HuH-7.5 (cell line): ENCODE measurements at places on chromosomes 1 and 21.

- no peak for DNase-seq
These were observed 6.1 kb downstream of the STX6 start for GRCh38 chr1:181016563-181016962.

- DNase-seq = no peak
These were observed 273.0 kb upstream of the NFIA start for GRCh38 chr1:60809204-60809980.

DNA sequence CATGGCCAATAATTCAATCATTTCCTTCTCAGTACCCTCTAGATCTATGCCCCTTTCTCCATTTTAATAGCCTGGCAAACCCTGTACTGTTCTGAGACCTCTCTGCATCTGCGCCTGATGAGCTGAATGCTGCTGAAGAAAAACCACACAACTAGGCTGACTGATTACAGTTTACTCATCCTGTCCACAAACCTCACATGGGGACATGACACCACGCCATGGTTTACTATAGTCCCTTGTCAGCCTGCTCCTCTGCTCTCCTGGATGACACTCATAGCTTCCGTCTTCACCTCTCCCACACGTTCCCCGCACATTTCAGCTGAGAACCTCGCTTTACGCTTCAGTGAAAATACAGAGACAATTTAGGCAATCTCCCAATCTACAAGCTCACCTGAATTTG is 59.7 kb downstream of the DESI2 start:
- no peak for DNase-seq

DNA sequence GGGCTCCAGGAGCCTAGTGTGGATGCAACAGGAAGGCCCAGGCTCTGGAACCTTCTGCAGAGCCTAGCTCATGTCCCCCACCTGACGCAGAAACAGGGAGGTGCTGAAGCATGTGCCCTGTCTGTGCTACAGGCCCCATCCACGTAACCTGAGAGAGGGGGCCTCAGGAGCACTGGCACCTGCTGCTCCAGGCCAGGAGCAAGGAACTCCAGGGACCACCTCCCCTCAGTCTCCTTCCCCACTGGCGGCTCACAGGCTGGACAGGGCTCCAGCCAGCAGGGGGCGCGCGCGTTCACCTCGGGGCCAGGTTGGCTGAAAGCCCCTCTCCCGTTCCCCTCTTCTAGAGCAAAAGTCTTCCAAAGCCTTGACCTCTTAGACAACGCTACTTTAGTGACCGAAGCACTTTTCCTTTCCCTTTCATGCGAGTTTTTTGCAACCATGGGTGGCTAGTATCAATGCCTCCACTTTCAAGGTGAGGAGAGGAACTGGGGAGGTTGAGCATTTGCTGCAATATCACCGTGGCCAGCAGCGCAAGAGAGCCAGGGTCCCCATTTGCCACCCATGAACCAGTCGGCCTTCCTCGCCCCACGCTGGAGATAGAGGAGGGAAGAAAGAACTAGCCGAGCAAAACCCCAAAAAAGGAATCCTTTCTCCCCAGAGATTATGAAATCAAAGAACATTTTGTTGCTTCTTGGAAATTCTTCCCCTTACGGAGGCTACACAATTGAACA is 52.4 kb upstream of the GPR157 start:
- DNase-seq = peak; percentile 90

DNA sequence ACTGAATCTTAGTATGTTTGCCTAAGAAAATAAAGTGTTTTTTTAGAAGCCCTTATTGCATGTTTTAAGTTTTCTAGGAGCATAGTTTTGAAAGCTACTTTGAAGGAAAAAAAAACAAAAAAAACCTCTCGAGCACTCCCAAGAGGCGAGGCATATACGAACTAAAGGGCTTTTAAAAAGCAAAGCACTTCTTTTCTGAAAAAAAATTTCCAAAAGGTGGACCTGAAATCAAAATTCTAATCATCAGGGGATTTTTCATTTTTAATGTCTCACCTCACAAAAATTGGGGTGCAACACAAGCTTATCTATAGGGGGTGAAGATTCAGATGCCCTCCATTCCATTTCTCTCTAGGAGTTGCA is 594 bp downstream of the GLMN start:
- DNase-seq = no peak

- DNase-seq = no peak
These were observed 1.5 kb downstream of the RGS2 start for GRCh38 chr1:192810253-192810880.

DNA sequence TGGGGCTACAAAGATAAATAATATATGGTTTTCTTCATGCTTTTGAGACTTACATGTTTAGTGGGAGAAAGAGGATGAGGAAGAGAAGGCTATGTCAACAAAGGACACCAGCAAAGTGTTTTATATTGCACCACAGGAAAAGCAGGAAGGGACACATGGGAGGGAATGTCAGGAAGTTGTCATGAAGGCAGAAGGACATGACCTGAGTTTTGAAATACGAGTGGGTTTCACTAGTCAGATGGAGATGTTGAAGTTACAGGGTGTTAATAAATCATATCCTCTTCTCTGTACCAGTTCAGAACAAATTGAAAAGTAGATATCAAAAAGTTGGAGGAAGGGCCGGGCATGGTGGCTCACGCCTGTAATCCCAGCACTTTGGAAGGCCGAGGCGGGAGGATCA is 18.2 kb upstream of the AGO1 start:
- DNase-seq = no peak
